ENCODE measurements at places on chromosomes 1 and 21. TPM values are rescaled to one million over a fixed set of nuclear protein-coding genes. Genes with fewer than 3 reads are reported as not detected.

- no peak for DNase-seq
- no peaks in the 10 kb centered on the region for H3K4me1 ChIP-seq
- no peaks in the 10 kb centered on the region for H3K36me3 ChIP-seq
- no peaks in the 10 kb centered on the region for H3K27me3 ChIP-seq
- H3K27ac ChIP-seq, result no peak overlapping the region
Observed at GRCh38 chr1:182337736-182338571, 53.6 kb downstream of the GLUL start.

- no peaks in the 10 kb centered on the region for H3K27me3 ChIP-seq
- H3K4me3 ChIP-seq, result peak overlapping the region; percentile 100
- no peak for DNase-seq
Observed at GRCh38 chr1:23367451-23367790, 2.2 kb downstream of the ZNF436 start.

CLEC20A gene
- total RNA-seq, result not detected

ATF3 gene
- total RNA-seq, result 12.5 TPM

RAP1GAP gene
- 0.16 TPM for total RNA-seq

IL24 gene
- not detected for total RNA-seq

Data from naive thymus-derived CD4-positive, alpha-beta T cell (primary cell).